Activated naive CD8-positive, alpha-beta T cell treated with anti-CD3 and anti-CD28 coated beads, Interleukin-2, amount 10 ng/mL, durations not matched to agents 7 days and 5 days (primary cell): ENCODE measurements at places on chromosomes 13 and 19. TPM values are rescaled to one million over a fixed set of nuclear protein-coding genes. Genes with fewer than 3 reads are reported as not detected.

Gene SCEL
- not detected for total RNA-seq

Gene LRRC63
- 1.6 TPM for total RNA-seq

Gene ONECUT3
- not detected for total RNA-seq

Gene LRP3
- 0.43 TPM for total RNA-seq
